ENCODE measurements at places on chromosomes 6 and 20.

- no peak for DNase-seq
These were observed 42.5 kb upstream of the SAYSD1 start for GRCh38 chr6:39157511-39157910.

DNA sequence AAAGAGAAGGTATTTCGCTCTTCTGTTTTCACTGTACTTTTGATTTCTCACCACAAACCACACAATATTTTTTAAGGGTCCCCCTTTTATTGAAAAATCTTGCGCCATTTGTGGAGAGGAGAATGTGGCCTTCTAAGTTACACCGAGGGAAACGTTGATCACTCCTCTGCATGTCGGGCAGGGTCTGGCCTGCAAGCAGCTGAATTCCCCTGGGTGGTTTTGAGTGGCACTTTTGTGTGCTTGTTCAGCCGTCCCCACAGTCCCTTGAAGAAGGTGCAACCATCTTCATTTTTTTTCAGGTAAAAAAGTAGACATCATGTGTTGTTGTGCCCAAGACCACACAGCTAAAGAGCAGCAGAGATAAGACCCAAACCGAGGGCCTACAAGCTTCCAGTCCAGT is 6.1 kb downstream of the GPR31 start:
- no peak for DNase-seq

DNA sequence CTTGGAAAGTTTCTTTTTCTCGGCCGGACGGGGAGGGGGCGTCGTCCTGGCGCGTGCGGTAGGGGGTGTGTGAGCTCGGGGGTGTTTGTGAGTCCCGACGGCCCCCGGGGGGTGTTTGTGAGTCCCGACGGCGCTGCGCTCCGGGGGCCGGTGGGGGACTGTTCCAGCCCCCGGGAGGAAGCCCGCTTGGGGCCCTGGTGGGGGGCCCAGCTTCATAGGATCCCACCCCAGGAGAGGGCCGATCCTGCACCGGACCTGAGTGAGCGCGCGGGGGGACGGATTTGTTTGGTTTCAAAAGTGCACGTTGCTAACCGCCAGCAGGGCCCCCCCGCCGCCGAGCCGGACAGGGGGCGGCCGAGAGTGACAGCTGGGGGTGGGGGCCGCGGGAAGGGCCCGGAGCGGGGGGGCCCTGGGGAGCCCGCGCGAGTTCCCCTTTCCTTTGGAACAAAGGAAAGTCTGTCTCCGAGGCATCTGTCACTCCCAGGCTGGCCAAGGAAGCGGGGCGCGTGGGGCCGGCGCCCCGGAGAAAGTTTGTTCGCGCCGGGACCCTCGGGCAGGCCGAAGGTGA is 485 bp downstream of the TGIF2 start:
- no peak for DNase-seq

- DNase-seq = no peak
These were observed 204.4 kb downstream of the TAF4 start for GRCh38 chr20:61861054-61861841.

DNA sequence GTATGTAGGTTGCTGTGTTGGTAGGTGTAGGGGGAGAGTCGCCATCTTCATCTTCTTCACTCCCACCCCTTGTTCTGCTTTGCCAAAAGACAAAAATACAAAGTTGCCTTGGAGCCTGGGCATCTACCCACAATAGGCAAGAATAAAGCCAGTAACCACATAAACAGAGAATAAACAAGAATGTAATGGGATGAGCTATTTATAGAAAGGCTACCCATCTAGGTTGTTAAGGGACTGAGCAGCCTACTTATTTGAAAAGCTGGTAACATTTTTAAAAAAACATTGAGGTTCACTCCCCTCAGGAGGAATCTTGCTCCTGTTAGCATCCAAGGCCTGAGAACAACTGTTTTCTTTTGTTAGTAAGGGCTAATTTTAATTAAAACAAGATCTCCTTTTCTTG is 301.4 kb upstream of the STXBP5 start:
- no peak for DNase-seq

DNA sequence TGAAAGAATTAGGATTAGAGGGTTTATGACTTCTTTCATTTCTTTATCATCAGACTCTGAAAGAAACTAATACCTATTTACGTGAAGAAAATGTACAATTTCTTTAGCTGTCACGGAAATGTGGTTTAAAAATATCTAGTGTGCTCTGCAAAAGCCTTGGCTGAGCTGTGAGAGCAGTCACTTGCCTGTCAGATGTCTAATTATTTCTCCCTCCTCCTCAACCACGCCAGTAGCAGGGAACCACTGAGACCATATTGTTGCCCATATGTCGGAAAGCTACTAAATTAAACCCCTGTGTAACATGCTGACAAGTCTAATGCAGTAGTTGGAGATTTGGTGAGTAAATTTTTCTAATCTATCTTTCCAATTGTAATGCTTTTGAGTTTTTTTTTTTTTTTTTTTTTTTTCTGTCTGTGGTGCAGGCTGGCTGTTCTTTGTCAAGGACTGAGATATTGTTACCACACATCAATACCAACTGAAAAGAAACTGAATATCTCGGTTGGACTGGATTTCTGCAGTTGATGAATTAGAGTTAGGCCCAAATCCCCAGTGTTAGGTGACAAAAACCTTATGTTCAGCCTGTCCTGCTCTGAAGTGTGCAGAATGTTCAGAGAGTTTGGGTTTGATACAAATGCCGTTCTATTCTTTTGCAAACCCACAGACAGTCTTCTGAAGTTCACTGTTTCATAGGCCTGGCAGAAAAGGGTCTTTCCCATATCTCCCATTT is 302.9 kb upstream of the SYNCRIP start:
- no peak for DNase-seq

DNA sequence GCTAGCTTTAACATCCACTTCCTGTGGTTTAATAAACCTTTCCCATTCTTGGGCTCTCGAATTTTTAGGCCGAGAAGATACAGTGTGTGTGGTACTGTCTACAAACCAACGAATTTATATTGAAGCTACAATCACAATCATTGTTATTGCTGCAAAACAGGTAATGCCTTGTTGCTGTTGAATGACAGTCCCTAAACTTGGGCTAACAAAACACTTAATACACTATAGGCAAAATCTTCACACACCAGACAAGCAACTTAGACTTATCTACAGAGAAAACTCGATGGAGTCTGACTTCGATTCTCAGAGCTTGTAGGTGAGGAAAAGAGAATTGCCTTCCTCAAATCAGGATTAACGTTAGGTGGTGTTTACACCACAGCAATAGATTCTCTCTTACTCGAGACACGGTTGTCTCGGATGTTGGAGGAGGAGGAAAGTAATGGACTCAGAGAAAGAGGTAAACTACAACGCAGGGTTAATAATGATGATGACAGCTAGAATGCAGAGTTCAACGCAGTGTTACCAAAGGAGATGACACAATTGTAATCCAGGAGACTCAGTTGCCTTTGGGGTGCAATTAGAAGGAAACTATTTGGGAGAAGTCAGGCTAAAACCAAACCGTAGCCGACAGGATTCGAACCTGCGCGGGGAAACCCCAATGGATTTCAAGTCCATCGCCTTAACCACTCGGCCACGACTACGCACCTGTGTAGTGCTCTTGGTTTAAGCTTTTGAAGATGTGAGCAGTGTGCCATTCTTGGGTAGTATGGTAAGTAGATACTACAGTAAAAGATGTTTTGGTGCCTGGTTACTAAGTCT is 32.5 kb upstream of the ZNF184 start:
- DNase-seq = no peak

GRCh38 chr6:11854408-11855165 is 76.0 kb upstream of the ADTRP start:
- DNase-seq = no peak

- DNase-seq = peak; percentile 96
These were observed 57.5 kb downstream of the RIN2 start for GRCh38 chr20:19815553-19815991.

DNA sequence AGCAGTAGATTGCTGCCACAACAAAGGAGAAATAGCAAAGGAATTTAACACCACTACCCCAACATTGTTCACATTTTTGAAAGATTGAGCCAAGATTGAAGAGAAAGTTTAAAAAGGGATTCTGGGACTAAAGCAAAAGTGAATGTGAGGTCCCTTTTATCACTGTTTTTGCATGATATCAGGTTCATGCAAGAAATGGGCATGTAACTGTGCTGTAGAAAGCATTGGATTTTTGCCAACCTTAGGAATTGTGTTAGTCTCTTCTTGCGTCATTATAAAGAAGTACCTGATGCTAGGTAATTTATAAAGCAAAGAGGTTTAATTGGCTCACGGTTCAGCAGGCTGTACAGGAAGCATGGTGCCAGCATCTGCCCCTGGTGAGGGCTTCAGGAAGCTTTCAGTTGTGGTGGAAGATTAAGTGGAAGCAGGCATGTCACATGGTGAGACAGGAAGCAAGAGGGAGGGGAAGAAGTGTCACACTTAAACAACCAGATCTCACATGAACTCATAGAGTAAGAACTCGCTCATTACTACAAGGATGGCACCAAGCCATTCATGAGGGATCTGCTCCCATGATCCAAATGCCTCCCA is 4.6 kb upstream of the GJB7 start:
- DNase-seq = no peak

- DNase-seq = no peak
These were observed 8.1 kb downstream of the SYCP2L start for GRCh38 chr6:10894958-10895357.

- no peak for DNase-seq
These were observed 44.7 kb downstream of the TNFAIP3 start for GRCh38 chr6:137911675-137912191.

DNA sequence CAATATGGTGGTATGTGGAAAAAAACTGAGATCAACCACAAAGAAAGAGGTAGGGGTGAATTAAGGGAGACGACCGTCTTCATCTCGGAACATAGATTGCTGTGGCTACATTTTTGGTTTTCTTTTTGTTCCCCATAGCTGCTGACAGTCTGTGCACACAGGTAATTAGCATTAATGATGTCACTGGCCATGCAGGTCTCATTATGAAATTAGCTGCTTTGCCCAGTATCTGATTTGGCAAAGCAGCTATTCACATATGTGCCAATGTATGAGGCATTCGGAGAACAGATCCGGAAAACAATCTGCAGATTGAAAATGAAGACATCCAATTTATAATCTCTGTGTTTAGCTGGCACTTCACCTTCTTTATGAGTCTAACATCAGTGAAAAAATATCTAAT is 13.1 kb downstream of the NOX3 start:
- no peak for DNase-seq

DNA sequence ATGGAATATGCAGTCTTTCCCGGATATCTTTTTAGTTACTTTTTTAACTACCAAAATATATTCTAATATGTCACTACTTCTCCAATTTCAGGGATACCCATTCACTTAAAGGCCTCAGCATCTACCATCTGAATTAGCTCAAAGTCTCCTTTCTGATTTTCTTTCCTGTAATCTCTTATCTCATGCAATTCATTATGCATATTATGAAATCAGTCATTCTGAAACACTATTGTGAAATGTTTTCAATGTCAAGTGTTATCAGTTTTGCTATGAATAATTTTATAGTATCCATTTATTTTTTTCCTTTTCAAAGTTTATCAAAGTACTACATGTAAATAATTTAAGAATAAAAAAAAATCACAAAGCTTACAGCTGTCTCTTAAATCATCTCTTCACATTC is 41.2 kb upstream of the TPBG start:
- DNase-seq = no peak

GRCh38 chr6:143507358-143508145 is 4.0 kb downstream of the FUCA2 start:
- DNase-seq = no peak

DNA sequence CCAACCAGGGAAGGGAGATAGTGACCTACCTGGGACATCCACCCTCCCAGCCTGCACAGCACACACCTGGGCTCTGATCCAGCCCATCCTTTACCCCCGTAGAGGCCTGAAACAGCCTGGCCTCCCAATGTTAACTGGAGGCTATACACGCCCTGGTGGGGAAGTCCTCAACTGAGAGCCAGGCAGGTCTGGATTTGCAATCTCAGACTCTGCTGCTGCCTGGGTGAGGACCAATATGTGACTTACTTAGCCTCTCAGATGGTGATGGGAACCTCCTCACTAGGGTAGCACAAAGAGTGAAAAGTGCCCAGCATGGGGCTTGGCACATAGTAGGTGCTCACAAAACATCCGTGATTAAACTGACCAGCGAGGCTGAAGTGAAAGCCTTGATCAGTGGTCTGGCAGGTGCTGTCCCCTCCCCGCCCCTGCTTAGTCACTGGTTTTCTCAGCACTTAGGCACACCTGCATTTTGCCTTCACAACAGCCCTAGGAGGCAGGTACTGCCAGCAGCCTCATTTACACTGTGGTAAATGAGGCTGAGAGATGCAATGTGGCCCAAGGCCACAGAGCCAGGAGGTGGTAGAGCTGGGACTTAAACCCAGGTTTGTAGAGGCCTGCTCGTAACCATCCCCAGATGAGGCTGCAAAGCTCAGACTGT is 12.4 kb downstream of the PEDS1 start:
- DNase-seq = no peak

- no peak for DNase-seq
These were observed at the start of gene RHAG for GRCh38 chr6:49636713-49637349. RHAG (minus strand) TSS chr6:49636839; CDS start chr6:49636812, 27 bp downstream.

DNA sequence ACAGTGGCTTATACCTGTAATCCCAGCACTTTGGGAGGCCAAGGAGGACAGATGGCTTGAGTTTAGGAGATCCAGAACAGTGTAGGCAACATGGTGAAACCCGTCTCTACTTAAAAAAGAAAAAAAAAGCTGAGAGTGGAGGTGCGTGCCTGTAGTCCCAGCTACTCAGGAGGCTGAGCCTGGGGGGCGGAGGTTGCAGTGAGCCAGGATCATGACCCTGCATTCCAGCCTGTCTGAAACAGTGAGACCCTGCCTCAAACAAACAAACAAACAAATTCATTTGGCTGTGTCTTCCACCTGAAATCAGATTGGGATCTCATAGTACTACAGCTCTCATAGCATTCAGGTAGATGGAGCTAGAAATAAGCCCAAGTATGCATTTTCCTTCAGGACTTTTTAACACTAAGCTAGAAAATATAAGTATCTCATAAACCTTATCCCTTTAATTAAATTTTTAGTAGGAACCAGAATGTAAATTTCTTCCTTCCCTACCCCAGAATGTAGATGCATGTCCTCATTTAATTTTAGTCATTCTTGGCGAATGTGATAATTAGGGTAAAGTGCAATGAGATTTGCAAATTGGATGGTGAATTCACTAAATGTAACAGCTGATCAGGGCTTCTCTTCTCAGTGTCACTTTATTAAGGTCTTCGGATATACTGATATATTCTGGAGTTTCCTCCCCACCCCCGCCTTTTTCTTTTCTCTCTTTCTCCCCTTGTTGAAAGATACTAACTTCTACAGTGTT is 190.4 kb downstream of the CDKAL1 start:
- no peak for DNase-seq

GRCh38 chr6:107699254-107699653 is 124.9 kb downstream of the SCML4 start:
- DNase-seq = no peak

GRCh38 chr6:41747256-41748101 is at the start of gene PGC:
PGC (minus strand) TSS chr6:41747397; CDS start chr6:41747334, 63 bp downstream.
- no peak for DNase-seq
